Ovary (tissue), 10 donors: ENCODE measurements at places on chromosomes 2 and 18. TPM values are rescaled to one million over a fixed set of nuclear protein-coding genes. Genes with fewer than 3 reads are reported as not detected.

GRCh38 chr2:217970206-217970605 lies 32.6 kb downstream of the TNS1 start:
- no peaks in the 10 kb centered on the region for H3K27me3 ChIP-seq
- H3K4me3 ChIP-seq: no peak overlapping the region
- no peak overlapping the region for H3K27ac ChIP-seq
- no peaks in the 10 kb centered on the region for H3K36me3 ChIP-seq
- no peak for DNase-seq

- H3K27me3 ChIP-seq: no peaks in the 10 kb centered on the region
- peaks cover 13% of the 10 kb centered on the region for H3K4me1 ChIP-seq
- no peak overlapping the region for H3K27ac ChIP-seq
- H3K4me3 ChIP-seq: no peak overlapping the region
- DNase-seq: no peak
Measured at GRCh38 chr2:25548601-25549000, 124.8 kb downstream of the DTNB start.

SELENOI gene
- 23.7 TPM for total RNA-seq

GRCh38 chr18:60560071-60560470 lies 187.5 kb upstream of the MC4R start:
- no peak overlapping the region for H3K4me3 ChIP-seq
- H3K4me1 ChIP-seq: no peaks in the 10 kb centered on the region
- no peak for DNase-seq
- H3K27ac ChIP-seq: no peak overlapping the region
- no peaks in the 10 kb centered on the region for H3K36me3 ChIP-seq
- no peaks in the 10 kb centered on the region for H3K27me3 ChIP-seq

- no peak overlapping the region for H3K27ac ChIP-seq
- DNase-seq: no peak
- no peaks in the 10 kb centered on the region for H3K27me3 ChIP-seq
- H3K4me3 ChIP-seq: no peak overlapping the region
Measured at GRCh38 chr2:19714926-19715325, 186.9 kb downstream of the TTC32 start.

DNA sequence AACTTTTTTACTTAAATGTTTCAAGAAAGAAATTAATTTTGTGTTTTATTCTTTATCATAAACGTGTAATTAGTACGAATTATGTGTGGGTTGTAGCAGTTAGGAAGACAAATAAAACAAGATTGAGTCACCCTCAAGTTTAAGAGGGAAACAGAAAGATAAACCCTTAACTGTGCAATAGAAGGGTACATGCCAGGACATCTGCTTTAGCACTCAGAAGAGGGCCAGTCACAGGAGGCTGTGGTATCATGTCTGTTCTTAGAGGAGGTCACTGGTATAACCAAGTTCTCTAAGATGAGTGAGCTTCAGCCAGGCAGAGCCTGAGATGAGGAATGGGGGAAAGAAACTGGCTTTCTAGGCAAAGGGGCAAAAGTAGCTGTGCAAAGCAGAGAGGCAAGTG lies 42.4 kb upstream of the GRHL1 start:
- no peak for DNase-seq
- no peaks in the 10 kb centered on the region for H3K4me1 ChIP-seq
- no peak overlapping the region for H3K4me3 ChIP-seq
- H3K36me3 ChIP-seq: no peaks in the 10 kb centered on the region

SDC1 gene
- total RNA-seq: 2.3 TPM

DNA sequence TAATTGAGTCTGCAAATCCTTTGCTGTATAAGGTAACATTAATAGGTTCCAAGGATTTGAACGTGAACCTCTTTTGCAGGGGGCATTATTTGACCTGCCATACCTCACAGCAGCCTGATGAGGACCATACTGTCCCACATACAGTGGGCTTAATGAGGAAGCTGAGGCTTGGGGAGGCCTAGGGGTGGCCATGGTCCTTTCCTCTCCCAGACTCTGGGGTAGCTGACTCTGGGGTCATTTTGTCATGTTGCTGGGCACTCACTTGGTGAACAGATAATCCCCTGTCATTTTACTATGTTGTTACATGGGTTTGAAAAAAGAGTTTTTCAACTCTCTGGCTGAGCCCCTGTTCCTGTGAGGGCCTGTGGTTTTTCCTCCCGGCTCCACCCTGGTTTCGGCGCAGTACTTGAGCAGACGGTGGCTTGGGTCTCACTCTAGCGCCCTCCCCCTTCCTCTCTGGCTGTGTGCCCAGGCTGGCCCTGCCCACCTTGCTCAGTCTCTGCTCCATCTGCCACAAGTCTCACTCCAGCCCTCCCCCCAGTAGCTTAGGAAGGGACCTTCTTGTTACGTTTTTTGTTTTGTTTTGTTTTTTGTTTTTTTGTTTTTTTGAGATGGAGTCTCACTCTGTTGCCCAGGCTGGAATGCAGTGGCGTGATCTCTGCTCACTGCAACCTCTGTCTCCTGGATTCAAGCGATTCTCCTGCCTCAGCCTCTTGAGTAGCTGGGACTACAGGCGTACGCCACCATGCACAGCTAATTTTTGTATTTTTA lies 21.0 kb downstream of the INPP4A start:
- H3K4me3 ChIP-seq: no peak overlapping the region
- no peak for DNase-seq
- no peaks in the 10 kb centered on the region for H3K36me3 ChIP-seq
- peaks cover 3% of the 10 kb centered on the region for H3K4me1 ChIP-seq

- no peaks in the 10 kb centered on the region for H3K4me1 ChIP-seq
- H3K36me3 ChIP-seq: no peaks in the 10 kb centered on the region
- DNase-seq: no peak
- H3K4me3 ChIP-seq: no peak overlapping the region
- no peaks in the 10 kb centered on the region for H3K27me3 ChIP-seq
- H3K27ac ChIP-seq: no peak overlapping the region
Measured at GRCh38 chr2:240512109-240512485, 45.7 kb downstream of the ANKMY1 start.

DNA sequence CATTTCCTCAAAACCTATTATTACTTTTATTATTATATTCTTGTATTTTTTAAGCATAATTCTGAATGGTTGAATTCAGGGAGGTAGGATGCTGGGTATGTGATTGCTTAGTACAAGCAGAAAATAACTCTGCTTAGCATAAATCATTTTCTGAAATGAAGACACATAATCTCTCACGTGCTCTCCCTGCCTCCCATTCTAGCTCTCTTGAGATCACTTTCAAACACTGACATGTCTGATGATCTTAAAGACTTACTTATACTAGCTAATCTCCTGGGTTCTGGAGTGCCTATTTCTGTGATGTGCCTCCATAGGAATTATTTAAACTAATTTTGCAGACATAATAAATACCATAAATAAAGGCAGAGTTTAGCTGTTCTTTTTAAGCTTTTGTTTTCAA lies 1136.0 kb downstream of the SUCLG1 start:
- no peak overlapping the region for H3K4me3 ChIP-seq
- DNase-seq: no peak
- H3K27me3 ChIP-seq: no peaks in the 10 kb centered on the region
- H3K27ac ChIP-seq: no peak overlapping the region
- no peaks in the 10 kb centered on the region for H3K4me1 ChIP-seq

GPR45 gene
- total RNA-seq: not detected

DNA sequence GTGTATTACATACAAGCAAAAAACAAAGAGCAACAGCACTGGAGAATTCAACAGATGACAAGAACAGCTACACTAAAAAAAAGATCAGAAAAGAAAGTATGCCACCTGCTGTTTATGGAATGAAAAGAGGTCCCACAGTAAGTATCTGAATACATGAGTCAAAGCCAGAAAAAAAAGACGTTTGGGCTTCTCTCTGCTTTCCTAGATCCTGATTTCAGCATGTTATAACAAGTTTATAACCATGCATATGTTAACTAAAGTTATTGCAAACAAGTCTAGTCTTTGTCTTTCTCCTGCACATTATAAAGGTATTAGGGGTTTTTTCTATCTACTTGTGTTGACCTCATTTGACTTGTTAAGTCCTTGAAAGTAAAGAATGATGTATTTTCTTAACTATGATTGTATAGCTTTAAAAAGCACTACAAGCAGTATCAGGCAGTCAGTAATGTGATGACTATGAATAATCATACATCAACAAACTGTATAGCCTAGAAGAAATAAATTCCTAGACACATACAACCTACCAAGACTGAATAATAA lies 108.5 kb upstream of the COL5A2 start:
- no peaks in the 10 kb centered on the region for H3K4me1 ChIP-seq
- H3K36me3 ChIP-seq: no peaks in the 10 kb centered on the region
- no peak overlapping the region for H3K27ac ChIP-seq
- no peak for DNase-seq
- H3K4me3 ChIP-seq: no peak overlapping the region

DNA sequence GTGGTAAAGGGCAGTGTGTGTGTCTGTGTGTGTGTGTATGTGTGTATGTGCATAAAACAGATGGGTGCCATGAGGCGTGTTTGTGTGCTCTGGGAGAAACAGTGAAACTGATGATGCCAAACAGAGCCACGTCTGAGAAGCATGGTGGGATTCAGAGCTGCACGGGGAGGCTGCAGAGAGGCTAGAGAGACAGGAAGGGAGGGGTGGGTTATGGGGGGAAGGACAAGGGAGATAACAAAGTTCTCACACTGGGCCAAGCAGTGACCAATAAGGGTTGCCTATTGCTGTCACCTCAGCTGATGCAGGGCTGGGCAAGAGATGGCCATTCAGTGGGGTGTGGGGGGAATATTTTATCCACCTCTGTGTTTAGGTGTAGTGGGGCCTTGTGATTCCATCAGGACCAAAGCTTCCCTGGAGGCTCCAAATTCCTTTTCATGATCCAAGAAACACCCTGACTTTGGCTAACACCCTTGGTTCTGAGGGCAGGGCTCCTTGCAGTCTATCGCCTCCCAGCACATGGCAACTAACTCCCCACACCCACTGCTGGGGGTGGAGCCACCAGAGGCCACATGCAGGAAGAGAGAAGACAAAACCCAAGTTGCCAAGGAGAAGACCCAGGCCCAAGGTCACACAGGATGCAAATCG lies 54.2 kb upstream of the POMC start:
- no peak overlapping the region for H3K27ac ChIP-seq
- no peaks in the 10 kb centered on the region for H3K36me3 ChIP-seq
- no peak overlapping the region for H3K4me3 ChIP-seq
- DNase-seq: no peak

GRCh38 chr2:177270531-177270930 lies 6.0 kb upstream of the NFE2L2 start:
- H3K27me3 ChIP-seq: no peaks in the 10 kb centered on the region
- H3K4me3 ChIP-seq: no peak overlapping the region
- DNase-seq: no peak
- H3K4me1 ChIP-seq: peaks cover 10% of the 10 kb centered on the region

DNA sequence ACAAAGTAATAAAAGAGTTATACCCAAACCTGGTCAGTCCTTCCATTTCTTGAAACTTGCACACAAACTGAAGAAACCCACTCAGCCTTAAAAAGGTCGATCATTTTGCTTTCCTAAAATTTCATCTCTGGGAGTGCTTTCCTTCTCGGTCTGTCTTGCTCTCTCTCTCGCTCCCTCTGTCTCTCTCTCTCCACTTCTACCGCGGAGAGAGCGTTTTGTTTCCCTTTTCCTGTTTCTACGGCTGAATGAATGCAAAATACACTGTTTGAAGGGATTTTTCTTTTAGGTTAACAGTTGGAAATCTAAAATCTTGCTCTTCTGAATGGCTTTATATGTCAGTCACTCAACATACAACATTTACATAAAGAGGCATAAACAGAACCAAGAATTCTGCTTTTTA lies 424.2 kb downstream of the TGIF1 start:
- no peak for DNase-seq
- H3K4me3 ChIP-seq: peak overlapping the region; percentile 15
- no peaks in the 10 kb centered on the region for H3K4me1 ChIP-seq
- no peaks in the 10 kb centered on the region for H3K27me3 ChIP-seq
- no peaks in the 10 kb centered on the region for H3K36me3 ChIP-seq
- no peak overlapping the region for H3K27ac ChIP-seq

ICA1L gene
- 19.7 TPM for total RNA-seq

GRCh38 chr2:202425036-202425435 lies 48.9 kb downstream of the BMPR2 start:
- DNase-seq: no peak
- no peaks in the 10 kb centered on the region for H3K27me3 ChIP-seq
- peaks cover 9% of the 10 kb centered on the region for H3K4me1 ChIP-seq
- H3K27ac ChIP-seq: no peak overlapping the region
- no peaks in the 10 kb centered on the region for H3K36me3 ChIP-seq

FER1L5 gene
- 0.12 TPM for total RNA-seq

GRCh38 chr2:152696476-152696875 lies 20.8 kb downstream of the PRPF40A start:
- H3K36me3 ChIP-seq: no peaks in the 10 kb centered on the region
- H3K27me3 ChIP-seq: no peaks in the 10 kb centered on the region
- H3K4me1 ChIP-seq: no peaks in the 10 kb centered on the region
- H3K4me3 ChIP-seq: no peak overlapping the region
- DNase-seq: no peak

ABCA12 gene
- total RNA-seq: 0.11 TPM

STAT1 gene
- 49.7 TPM for total RNA-seq
